ENCODE measurements at places on chromosomes 6 and 20. TPM values are rescaled to one million over a fixed set of nuclear protein-coding genes. Genes with fewer than 3 reads are reported as not detected.
A peak's percentile ranks its signal among the peaks of the same experiment; 100 is the strongest.

DNA sequence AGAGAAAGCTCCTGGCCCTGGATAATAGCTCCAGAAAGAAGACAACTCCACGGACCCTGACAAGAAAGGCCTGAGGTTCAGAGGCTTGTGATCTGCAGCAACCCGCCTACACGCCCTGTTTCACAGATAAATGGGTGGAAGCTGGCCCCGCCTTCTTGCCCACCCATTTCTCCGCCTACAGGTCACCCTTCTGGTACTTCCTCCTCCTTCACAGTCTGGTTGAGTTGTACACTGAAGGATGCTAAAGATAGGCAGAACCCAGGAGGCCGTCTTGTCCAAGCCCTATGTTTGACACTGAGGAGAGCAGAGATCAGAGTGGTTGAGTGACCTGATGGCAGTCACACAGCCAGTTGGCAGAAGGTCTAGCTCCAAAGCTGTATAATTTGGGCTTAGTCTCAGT, 34.2 kb upstream of the MDGA1 start:
- H3K4me3 ChIP-seq, result no peak overlapping the region
- peak; percentile 39 for DNase-seq
- no peak overlapping the region for H3K27ac ChIP-seq
- H3K27me3 ChIP-seq, result no peaks in the 10 kb centered on the region
- H3K4me1 ChIP-seq, result peaks cover 7% of the 10 kb centered on the region

The SESN1 gene
- total RNA-seq, result 2.4 TPM

The HELZ2 gene
- 36.9 TPM for total RNA-seq

The OR2H1 gene
- total RNA-seq, result not detected

DNA sequence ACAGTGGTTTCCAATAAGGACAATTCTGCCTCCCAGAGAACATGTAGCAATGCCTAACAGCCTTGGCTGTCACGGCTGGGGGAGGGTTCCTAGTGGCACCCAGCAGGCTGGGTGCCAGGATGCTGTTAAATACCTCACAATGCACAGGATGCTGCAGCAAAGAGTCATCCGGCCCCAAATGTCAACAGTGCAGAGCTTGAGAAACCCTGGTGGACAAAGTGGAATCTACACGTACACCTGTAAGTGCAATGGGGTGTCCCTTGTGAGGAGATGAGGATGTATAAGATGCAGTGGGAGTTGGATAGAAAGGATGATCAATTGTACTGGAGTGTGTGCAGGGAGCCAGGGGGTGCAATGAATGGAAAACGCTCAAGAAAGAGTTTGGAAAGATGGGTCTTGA, 142.4 kb downstream of the FNDC1 start:
- H3K27ac ChIP-seq, result no peak overlapping the region
- H3K4me1 ChIP-seq, result no peaks in the 10 kb centered on the region
- H3K4me3 ChIP-seq, result no peak overlapping the region
- no peaks in the 10 kb centered on the region for H3K36me3 ChIP-seq
- no peaks in the 10 kb centered on the region for H3K27me3 ChIP-seq

DNA sequence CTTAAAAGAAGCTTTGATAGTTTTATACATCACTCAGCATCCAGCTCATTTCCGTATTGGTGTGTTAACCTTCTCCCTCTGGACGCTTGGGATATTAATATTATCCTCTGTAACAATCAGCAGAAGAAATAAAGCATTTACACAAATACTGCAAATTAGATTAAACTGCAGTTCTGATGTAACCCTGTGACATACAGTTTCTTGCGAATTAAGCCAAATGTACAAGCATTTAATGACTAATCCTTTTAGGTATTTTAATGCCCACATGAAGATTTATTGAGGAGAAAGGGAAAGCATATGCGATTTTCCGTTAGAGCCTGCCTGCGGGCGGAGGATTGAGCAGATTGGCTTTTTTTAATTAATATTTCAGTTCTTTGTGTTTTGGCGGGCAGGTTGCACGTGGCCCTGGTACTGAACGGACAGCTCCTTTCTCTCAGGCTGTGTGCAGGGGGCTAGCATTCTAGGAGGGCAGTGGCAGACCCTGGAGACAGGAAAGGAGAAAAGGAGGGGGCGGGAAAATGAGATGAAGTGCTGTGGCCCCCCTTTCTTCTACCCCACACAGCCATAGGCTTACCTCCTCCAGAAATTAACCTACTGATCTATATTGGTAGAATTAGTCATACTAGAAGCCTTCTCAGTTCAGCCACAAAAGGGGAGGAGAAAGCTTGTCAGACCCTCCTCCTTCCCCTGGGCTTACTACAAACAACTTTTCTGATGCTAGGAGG, 14.1 kb upstream of the TFAP2D start:
- no peaks in the 10 kb centered on the region for H3K36me3 ChIP-seq
- no peaks in the 10 kb centered on the region for H3K27me3 ChIP-seq
- H3K27ac ChIP-seq, result no peak overlapping the region
- H3K4me1 ChIP-seq, result no peaks in the 10 kb centered on the region
- no peak overlapping the region for H3K4me3 ChIP-seq

DNA sequence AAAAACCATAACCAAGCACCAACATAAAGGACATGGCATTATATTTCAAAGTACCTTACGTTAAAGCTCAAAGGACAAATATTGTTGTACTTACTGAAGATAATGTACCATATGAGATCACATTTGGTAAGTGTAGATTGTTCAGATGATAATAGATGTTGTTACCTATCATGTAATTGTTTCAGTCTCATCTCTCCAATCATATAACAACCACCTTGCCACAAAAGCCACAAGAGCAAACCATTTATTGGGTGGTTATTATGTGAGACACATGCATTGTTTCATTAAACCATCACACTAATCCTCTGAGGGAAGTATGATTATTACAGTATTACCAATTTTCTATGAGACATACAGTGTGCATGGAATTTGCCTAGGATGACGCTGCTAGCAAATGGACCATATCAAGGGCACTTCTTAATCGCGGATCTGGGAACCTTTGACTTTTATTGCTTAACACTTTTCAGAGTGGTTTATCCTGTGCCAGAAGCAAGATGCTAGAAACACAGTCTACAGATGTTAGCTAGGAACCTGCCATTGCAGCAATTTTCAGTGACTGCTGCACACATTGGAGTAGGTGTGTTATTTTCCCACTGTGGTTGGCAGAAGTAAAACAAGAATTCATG, 149.8 kb upstream of the AKIRIN2 start:
- no peak for DNase-seq
- H3K4me1 ChIP-seq, result no peaks in the 10 kb centered on the region
- H3K27ac ChIP-seq, result no peak overlapping the region
- no peaks in the 10 kb centered on the region for H3K36me3 ChIP-seq

GRCh38 chr20:39358052-39358451, 395.9 kb downstream of the DHX35 start:
- DNase-seq, result peak; percentile 36
- H3K4me1 ChIP-seq, result peaks cover 4% of the 10 kb centered on the region
- no peak overlapping the region for H3K4me3 ChIP-seq
- no peaks in the 10 kb centered on the region for H3K27me3 ChIP-seq
- no peaks in the 10 kb centered on the region for H3K36me3 ChIP-seq

DNA sequence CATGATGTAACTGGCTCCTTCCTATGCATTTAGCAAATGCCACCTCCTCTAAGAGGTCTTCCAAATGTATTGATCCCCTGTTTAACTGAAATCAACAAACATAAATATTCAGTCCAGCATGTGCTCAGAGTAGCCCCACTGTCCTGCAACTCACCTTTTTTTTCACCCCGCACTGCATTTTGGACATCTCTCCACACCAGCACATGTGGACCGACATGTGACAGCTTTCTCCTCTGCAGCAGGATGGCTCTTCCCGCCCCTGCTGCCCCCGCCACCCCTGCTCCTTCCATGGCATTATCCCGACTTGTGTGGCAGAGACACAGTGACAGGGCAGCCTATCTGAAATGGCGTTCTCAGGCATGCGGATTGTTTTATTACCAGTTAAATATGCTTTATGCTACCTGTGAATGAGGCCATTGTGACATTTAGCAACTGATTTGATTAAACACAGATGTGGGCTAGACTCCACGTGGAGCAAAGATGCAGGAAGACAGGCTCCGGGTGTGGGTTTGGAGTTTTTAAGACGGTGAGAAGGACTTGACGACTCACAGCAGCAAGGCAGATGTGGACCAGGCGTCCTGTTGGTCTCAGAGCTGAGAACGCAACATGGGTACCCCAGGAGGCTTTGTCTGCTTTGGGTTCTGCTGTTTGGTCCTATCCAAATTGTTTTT, 161.2 kb downstream of the EYA2 start:
- H3K4me1 ChIP-seq, result no peaks in the 10 kb centered on the region
- no peaks in the 10 kb centered on the region for H3K27me3 ChIP-seq
- no peaks in the 10 kb centered on the region for H3K36me3 ChIP-seq
- DNase-seq, result no peak
- H3K4me3 ChIP-seq, result no peak overlapping the region

DNA sequence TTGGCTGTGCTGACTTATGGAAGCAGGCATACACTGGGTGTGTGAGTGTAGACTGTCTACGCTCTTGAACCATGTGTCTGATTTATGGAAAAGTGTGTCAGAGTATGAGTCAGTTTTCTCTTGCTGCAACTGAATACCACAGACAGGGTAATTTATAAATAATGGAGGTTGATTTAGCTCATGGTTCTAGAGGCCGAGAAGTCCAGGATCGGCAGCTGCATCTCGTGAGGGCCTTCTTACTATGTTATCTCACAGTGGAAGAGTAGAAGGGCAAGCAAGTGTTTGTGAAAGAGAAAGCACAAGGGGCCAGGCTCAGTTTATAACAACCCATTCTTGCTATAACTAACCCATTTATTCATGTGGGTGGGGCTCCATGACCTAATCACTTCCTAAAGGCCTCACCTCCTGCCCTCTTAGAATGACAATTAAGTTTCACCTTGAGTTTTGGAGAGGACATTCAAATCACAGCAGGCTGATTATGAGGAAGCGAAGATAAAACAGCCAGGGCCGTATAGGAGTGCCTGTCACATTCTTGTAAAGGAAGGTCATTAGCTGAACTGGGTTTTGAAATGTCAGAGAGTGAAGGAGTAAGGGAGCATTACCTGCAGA, 6.7 kb downstream of the GPR31 start:
- peak; percentile 86 for DNase-seq
- H3K27ac ChIP-seq, result peak overlapping the region; percentile 72
- H3K36me3 ChIP-seq, result no peaks in the 10 kb centered on the region
- no peaks in the 10 kb centered on the region for H3K27me3 ChIP-seq
- H3K4me3 ChIP-seq, result peak overlapping the region; percentile 28

The NDUFAF5 gene
- 27.2 TPM for total RNA-seq

The TAAR6 gene
- not detected for total RNA-seq

Data from GM12878 (cell line).